Tibial nerve (tissue), 4 donors: ENCODE measurements at places on chromosomes 16 and 17. TPM values are rescaled to one million over a fixed set of nuclear protein-coding genes. Genes with fewer than 3 reads are reported as not detected.

Gene TEX14
- total RNA-seq, result not detected

Gene TGFB1I1
- 29.3 TPM for total RNA-seq

Gene E4F1
- total RNA-seq, result 30.6 TPM

Gene CCL14
- 31.0 TPM for total RNA-seq

Gene ACAP1
- 11.1 TPM for total RNA-seq

Gene PYCARD
- total RNA-seq, result 27.8 TPM

Gene LRRC36
- 2.1 TPM for total RNA-seq

DNA sequence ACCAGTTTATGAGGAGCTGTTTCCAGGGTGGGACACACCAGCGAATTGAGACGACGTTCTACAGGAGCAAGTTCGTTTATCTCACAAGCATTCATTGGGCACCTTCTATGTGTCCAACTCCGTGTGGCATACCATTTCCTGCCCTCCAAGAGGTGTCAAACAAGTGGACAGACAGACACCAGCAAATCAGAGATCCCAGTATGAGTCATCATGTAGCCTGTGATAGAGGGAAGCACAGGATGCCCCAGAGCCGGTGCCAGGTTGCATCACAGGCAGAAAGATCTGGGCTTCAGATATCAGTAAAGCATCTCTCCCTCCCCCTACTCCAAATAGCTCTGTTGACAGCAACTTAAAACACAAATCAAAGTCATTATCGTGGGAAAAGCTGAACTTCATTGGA lies 31.8 kb upstream of the MAF start:
- peak; percentile 12 for DNase-seq

GRCh38 chr16:77660311-77660710 lies 62.0 kb upstream of the NUDT7 start:
- DNase-seq, result no peak

DNA sequence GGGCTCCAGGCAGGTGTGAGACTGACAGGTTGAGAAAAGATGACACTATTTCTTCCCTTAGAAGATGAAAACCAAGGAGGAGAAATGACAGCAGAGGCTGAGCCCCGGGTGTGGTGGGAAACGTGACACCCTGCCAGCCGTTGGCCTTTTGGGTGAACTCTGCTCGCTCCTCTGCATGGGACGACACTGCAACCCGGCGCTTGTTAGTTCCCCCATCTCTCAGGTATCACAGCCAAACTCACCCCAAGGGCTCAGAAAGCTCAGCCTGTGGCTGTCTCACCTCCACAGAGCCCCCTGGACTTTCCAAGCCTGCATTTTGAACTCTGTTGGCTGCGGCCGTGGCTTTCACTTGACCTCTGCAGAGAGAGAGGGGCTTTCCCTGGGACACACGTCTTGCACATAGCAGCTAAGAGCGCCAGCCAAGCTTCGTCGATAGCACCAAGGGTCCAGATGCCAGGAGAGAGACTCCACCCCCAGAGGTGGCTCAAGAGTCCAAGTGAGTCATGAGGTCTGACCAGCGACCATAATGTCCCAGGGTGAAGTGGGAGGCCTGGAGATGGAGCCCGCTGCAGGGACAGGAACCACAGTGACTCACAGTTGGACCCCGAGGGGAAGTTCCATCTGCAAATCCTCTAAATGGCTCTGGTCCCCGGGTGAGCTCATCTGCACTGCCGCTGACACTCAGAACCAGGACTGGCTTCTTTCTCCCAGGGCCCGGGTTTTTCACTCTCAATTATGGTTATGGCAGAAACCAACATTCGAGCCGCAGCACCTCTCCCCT lies 301.9 kb downstream of the SOX9 start:
- DNase-seq, result no peak

DNA sequence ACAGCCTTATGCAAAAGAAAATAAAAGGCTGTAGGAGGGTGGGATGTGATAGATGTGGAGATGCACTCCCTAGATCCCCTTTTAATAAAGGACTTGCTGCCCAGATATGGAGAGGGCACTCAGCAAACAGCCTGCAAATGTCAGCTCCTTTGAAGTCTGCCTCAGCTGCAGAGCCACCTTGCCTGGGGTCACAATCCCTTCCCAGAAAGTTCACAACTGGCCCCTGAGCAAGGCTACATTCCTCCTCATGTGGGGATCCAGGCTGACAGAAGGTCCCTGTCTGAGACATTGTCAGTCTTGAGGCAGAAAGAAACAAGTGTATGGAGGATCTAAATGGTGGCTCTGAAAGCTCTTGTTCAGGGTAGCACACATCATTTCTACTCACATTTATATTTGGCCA lies 36.1 kb downstream of the SLFN11 start:
- DNase-seq, result no peak

GRCh38 chr16:21684199-21684598 lies 20.4 kb downstream of the OTOA start:
- no peak for DNase-seq

DNA sequence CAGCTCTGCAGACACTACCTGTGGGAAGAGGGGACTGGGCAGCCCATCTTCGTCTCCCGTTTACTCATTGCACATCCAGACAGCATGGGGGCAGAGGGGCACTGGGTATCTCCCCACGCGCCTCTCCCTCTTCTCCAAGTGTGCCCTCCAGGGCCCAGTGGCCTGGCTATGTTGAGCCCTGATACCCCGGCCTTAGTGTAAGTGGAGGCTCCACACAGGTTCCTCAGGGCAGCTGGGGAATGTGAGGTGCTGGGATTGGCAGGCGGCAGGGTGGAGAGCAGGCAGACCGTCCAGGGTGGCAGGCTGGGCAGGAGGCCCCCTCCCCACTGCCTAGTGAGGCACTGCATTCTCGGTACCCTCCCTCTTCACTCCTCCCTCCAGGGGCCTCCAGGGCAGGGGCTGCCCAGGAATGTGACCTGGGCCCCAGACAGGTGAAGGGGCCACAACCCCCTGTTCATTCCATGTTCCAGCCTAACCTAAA lies 13.2 kb upstream of the NAGLU start:
- DNase-seq, result no peak

GRCh38 chr17:29608986-29609385 lies 13.7 kb downstream of the CORO6 start:
- DNase-seq, result no peak

GRCh38 chr17:83009414-83010205 lies 69.8 kb upstream of the METRNL start:
- DNase-seq, result no peak

DNA sequence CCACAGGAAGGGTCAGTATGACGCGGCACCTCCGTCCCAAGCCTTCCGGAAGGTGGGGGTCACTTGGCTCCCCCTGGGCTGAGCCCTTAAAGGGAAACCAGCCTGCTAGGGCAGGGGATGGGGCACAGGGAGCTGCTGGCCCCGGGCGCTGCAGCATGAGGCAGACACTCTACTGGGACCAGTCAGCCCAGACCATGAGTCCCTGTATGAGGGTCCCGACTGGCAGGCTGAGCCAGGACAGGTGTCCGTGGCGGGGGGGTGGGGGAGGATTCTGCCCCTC lies 43.4 kb upstream of the ZC3H18 start:
- DNase-seq, result no peak

DNA sequence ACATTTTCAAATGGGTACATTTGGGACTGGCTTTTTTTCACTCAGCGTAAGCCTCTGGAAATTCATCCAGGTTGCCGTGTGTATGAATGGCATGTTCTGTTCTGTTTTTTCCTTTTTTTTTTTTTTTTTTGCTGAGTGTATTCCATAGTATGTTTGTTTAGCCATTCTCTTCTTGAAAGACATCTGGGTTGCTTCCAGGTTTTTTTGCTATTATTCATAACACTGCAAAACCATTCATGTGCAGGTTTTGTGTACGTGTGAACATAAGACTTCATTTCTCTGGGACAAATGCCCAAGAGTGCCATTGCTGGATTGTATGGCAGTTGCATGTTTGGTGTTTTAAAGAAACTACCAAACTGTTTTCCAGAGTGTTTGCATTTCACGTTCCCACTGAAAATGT lies 335.9 kb upstream of the TNRC6C start:
- DNase-seq, result no peak

DNA sequence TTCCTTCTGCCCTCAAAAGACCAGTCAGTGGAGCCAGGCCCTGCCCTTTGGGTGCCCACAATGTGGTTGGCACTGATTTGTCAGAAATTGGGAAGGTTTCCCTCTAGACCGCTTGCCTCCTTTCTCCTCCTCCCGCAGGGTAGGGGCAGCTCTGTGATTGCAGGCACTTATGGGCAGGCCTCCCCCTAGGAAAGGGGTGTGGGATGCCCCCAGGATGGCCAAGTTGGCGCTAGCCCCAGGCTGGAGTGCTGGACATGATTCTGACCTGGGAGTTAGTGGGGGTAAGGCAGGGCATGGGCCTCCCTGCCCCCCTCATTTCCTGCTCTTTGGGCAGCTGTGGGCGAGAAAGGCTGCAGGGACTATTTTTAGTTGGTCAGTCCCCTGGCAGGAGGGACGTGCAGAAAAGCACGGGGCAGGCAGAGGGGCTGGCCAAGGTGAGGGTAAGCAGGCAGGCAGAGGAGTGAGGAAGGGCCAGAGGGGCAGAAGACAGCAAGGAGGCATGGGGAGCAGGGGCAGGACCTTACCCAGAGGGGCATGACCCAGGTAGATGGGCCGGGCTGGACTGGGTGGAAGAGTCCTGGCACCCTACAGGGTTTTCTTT lies 3.3 kb downstream of the RARA start:
- peak; percentile 12 for DNase-seq

DNA sequence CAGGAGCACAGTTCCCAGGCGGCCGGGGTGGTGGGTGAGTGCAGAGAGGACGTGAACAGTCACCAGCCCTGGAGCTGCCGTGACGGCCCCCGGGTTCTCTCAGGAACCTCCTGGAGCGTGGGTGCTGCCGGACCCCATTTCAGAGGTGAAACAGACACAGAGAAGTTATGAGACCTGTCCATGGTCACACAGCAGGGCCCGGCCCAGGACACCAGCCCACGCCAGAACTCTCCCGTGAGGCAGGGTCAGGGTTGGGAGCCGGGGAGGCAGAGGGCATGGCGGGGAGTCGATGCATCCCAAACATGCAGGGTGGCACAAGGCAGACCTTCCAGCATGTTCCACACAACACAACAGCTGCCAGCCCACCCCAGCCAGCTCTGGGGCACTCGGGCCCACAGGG lies 3.8 kb upstream of the PVALEF start:
- no peak for DNase-seq
